Heart left ventricle (tissue), 16 donors: ENCODE measurements at places on chromosomes 3 and 15. TPM values are rescaled to one million over a fixed set of nuclear protein-coding genes. Genes with fewer than 3 reads are reported as not detected.
A peak's percentile ranks its signal among the peaks of the same experiment; 100 is the strongest.

ANKRD63 gene
- 0.37 TPM for total RNA-seq

PARP15 gene
- 0.44 TPM for total RNA-seq

SNRPA1 gene
- 27.3 TPM for total RNA-seq

DNA sequence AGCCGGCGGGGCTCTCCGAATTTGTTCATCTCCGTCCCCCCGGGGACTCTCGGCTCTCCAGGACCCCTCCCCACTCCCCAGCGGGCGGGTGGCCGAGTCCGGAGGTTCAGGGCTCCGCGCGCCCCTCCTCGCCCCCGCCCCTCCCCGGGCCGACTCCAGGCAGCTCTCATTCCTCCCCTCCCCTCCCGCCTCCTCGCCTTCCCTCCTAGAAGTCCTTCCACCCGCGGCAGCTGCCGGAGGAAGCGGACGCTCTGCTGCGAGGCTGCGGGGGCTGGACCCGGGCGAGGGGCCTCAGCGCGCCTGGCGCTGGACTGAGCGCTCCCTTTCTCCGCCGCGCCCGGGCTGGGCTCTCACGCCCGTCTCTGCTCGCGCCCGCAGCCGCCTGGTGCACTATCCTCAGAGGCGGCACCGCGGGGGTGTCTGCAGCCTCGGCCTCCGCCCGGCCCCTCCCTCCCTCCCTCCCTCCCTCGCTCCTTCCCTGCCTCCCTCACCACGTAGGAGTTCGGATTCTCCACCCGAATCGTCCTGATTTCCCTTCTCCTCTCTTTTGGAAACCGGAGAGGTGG lies at the start of gene ROBO2:
Gene ROBO2 (plus strand): TSS at position 494 of the 566 bp plus-strand sequence. CDS start 687 bp downstream, outside the sequence.
- DNase-seq = peak; percentile 27
- no peak within 1 kb of the TSS for H3K27ac ChIP-seq
- peaks cover 46% of the 10 kb centered on the region for H3K27me3 ChIP-seq

GRCh38 chr3:190737446-190737845 lies 125.0 kb downstream of the GMNC start:
- DNase-seq = no peak
- H3K4me3 ChIP-seq = no peak overlapping the region
- no peaks in the 10 kb centered on the region for H3K27me3 ChIP-seq
- H3K4me1 ChIP-seq = no peaks in the 10 kb centered on the region
- H3K27ac ChIP-seq = no peak overlapping the region

- no peaks in the 10 kb centered on the region for H3K27me3 ChIP-seq
- no peak for DNase-seq
- H3K4me3 ChIP-seq = no peak overlapping the region
- H3K36me3 ChIP-seq = no peaks in the 10 kb centered on the region
- no peaks in the 10 kb centered on the region for H3K4me1 ChIP-seq
Measured at GRCh38 chr3:115975353-115975752, 352.0 kb downstream of the GAP43 start.

- no peaks in the 10 kb centered on the region for H3K36me3 ChIP-seq
- DNase-seq = no peak
- H3K27ac ChIP-seq = no peak overlapping the region
- H3K4me3 ChIP-seq = no peak overlapping the region
- H3K27me3 ChIP-seq = no peaks in the 10 kb centered on the region
Measured at GRCh38 chr3:160949460-160949859, 155.7 kb downstream of the B3GALNT1 start.

- no peaks in the 10 kb centered on the region for H3K4me1 ChIP-seq
- H3K27ac ChIP-seq = no peak overlapping the region
- H3K36me3 ChIP-seq = no peaks in the 10 kb centered on the region
- DNase-seq = no peak
- no peak overlapping the region for H3K4me3 ChIP-seq
Measured at GRCh38 chr15:31088672-31089367, 12.7 kb downstream of the TRPM1 start.

- H3K36me3 ChIP-seq = no peaks in the 10 kb centered on the region
- no peak overlapping the region for H3K27ac ChIP-seq
- no peaks in the 10 kb centered on the region for H3K4me1 ChIP-seq
- no peak for DNase-seq
Measured at GRCh38 chr3:151431940-151432339, 28.9 kb downstream of the IGSF10 start.

GRCh38 chr15:27182561-27183110 lies 211.7 kb downstream of the GABRG3 start:
- H3K36me3 ChIP-seq = no peaks in the 10 kb centered on the region
- no peak overlapping the region for H3K27ac ChIP-seq
- H3K27me3 ChIP-seq = no peaks in the 10 kb centered on the region

DNA sequence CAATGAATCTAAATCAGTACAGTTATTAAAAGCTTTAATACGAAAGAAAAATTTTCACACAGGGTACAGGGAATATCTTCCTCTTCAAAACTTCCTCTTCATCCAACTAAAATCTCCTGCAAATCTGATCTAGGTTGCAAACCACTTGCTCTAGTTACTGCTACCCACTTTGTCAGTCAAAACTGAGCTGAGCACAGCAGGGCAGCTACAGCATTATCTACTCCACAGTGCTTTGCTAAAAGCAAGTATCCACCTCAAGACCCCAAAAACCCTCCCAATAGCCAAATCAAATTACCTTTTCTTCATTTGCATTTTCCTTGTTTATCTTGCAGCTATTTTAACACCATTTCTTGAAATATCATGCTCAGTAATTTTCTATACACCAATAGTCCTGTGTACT lies 14.7 kb downstream of the ZNF280D start:
- no peak overlapping the region for H3K27ac ChIP-seq
- H3K4me1 ChIP-seq = peaks cover 6% of the 10 kb centered on the region
- no peak overlapping the region for H3K4me3 ChIP-seq
- H3K27me3 ChIP-seq = no peaks in the 10 kb centered on the region
- no peaks in the 10 kb centered on the region for H3K36me3 ChIP-seq

DNA sequence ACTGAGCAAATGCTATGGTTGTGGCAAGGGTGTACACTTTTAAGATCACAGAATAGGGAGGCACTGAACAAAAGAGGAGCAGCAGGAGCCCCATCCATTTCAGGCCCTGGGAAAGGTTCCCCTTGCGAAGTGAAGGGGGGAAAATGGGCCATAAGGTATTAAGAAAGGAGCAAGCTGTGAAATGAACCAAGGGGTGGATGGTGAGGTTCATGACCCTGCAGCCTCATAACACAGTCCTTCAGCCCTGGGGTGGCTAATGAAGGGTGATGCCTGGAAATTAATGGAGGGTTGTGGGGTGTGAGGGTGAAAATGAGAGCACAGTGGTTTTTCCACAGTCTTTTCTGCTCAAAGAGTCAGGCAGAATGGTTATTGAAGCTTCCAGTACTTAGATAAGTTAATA lies 150.1 kb downstream of the PDZRN3 start:
- no peaks in the 10 kb centered on the region for H3K36me3 ChIP-seq
- no peaks in the 10 kb centered on the region for H3K27me3 ChIP-seq
- H3K27ac ChIP-seq = no peak overlapping the region
- H3K4me3 ChIP-seq = no peak overlapping the region

- no peak overlapping the region for H3K4me3 ChIP-seq
- H3K27ac ChIP-seq = peak overlapping the region; percentile 83
- no peaks in the 10 kb centered on the region for H3K36me3 ChIP-seq
- no peak for DNase-seq
- H3K27me3 ChIP-seq = no peaks in the 10 kb centered on the region
Measured at GRCh38 chr3:50163572-50164455, 8.7 kb downstream of the SEMA3F start.

DNA sequence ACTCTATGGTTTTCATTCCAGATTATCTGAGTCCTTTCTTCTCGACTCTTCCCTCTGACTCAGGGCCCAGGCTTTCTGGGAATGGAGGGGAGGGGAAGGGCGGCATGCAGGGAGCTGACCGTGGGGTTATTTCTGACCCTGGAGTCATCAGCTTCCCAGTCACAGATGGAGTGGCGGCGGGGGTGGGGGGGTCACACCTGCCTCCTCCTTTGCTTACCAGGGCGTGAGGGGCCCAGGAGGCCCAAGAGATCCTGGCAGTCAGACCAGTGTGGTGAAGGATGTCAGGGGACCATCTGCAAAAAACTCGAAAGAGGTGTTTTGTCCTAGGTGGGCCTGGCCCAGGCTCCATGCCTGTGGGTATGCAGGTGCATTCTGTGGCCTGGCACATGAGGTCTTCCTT lies 996 bp upstream of the XIRP1 start:
- H3K4me1 ChIP-seq = peaks cover 17% of the 10 kb centered on the region
- no peak overlapping the region for H3K4me3 ChIP-seq
- H3K36me3 ChIP-seq = no peaks in the 10 kb centered on the region
- DNase-seq = peak; percentile 65

DNA sequence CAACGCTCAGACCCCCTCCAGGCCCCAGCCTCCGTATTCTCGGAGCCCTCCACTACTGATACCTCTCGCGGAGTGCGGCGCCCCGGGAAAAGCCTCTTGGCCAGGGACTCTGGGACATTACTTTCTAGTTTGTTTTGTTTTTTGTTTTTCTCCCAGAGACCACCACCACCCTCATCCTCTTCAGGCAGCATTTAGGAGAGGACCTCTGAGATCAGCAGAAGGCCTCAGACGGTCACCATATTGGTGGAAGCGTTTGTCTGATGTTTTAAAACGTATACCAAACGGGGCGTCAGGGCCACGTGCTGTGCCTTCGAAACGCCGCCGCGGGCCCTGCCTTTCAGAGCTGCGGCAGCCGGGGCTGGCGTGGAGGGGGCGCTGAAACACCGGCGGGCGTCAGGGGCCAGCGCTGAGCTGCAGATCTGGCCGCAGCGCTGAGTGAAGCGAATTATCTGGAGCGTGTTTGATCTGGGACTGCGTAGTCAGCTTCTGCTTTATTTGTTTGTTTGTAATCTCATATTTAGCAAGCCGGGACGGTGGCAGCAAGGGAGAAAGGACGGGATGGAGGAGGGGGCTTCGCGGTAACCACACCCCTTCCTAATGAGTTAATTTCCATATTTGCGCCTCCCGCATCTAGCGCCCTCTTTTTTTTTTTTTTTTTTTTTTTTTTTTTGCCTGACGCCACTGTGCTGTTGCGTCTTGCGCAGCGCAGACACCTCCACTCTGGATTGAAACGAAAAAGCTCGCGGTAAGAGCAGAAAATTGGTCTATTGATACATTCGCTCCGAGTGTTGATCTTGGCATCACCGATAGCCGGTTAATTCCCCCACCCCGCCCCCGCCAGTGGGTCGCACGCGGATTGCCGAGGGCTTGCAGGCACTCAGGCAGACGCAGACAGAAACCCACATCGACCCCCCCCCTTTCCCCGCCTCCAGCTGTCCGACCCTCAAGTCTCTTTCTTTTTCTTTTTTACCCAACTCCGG lies 14.9 kb downstream of the SOX2 start:
- H3K27me3 ChIP-seq = peaks cover 93% of the 10 kb centered on the region
- no peaks in the 10 kb centered on the region for H3K36me3 ChIP-seq
- H3K27ac ChIP-seq = no peak overlapping the region
- peak overlapping the region; percentile 33 for H3K4me3 ChIP-seq

DNA sequence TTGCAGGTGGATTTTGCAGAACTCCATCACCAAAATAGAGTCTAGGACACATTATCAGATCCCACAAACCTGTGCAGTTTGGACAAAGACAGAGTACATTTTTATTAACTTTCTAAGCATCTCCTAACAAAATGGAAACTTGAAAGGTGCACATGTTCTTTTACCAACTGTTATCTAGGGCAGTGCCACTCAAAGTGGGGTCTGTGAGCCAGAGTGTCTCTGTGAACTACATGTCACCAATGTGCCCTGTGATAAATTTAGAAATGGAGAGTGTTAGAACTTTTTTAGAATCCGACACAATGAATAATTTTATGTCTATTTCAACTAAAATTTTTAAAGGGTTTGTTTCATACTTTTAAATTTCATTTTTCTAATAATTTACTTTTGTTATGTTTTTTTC lies 68.4 kb upstream of the TMC3 start:
- no peak overlapping the region for H3K4me3 ChIP-seq
- DNase-seq = no peak
- H3K27me3 ChIP-seq = no peaks in the 10 kb centered on the region
- H3K27ac ChIP-seq = no peak overlapping the region
- no peaks in the 10 kb centered on the region for H3K36me3 ChIP-seq
- H3K4me1 ChIP-seq = no peaks in the 10 kb centered on the region
